Muscle of leg (tissue), 16 donors: ENCODE measurements at places on chromosomes 12 and 14.

GRCh38 chr12:112464605-112465004 is 45.9 kb downstream of the PTPN11 start:
- no peak for DNase-seq

GRCh38 chr14:67228325-67228984 is 12.8 kb upstream of the PALS1 start:
- DNase-seq: no peak

DNA sequence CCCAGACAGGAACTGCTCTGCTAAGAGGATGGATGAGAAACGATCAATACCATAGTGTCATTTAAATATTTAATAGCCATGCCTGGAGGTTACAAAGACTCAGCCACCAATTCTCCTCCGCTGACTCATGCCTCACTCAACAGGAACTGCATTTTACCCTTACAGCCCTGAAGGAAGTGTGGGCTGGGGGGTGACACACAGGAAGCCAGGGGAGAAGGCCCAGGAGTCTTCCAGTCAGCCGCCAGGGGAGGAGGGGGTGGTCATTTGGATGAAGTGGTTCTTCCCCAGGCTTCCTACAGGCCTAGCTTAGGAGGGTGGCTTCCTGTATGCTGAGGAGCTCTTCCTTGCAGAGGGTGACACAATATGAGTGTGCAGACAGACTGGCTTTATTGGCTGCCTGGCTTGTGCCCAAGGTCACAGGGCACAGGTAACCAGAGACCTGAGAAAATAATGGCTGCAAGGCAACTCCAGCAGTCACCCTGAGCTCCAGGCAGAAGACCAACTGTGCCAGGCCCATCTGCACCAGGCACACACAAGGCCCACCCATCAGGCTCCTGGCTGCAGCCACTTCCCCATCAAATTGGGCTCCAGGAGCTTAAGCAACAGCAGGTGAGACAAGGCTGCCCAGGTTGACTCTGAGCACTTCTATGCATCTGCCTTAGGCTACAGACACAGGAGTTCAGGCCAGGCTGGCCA is 30.6 kb upstream of the RPLP0 start:
- peak; percentile 58 for DNase-seq

- peak; percentile 56 for DNase-seq
These were observed at the start of gene ARHGDIB for GRCh38 chr12:14961466-14962152. ARHGDIB (minus strand) TSS chr12:14961601; CDS start chr12:14950712, 10,889 bp downstream.

DNA sequence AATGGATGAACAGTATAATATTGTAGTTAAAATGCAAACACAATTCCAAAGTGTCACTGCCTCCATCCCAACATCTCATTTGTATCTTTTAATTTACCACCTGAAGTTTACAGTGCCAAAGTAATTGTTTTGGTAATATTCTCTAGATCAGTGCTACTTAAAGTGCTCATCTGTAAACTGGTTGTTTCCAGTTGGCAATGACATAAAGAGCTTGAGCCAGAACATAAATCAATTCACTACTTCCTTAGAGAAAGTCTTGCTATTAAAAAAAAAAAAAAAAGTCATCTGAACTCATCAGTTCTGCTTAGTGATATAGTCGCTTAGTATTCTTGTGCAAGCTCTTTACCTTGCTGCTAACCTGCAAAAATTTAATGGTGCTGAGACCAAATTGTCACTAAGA is 16.4 kb downstream of the PLCZ1 start:
- DNase-seq: peak; percentile 4

- no peak for DNase-seq
These were observed 66.2 kb downstream of the EID3 start for GRCh38 chr12:104369708-104370107.

- no peak for DNase-seq
These were observed 218.3 kb upstream of the DAAM1 start for GRCh38 chr14:58969951-58970751.

DNA sequence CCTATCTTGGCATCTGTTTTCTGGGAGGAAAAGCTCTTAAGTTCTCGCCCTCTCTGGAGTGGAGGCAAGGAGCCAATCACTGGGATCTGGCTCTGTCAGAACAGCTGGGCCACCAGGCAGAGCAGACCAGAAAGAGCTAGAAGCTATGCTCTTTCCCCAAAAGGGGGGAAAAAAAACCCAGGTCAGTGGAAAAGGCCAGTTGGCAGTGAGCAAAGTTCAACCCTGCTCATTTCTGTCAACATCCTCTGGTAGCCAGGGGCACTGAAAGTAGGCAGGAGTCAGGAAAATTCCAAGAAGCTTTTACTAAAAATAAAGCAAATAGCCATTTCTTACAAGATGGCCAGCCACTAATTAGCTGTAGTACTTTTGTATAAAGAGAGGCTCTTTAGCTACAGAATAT is 36.6 kb upstream of the PAX9 start:
- no peak for DNase-seq

DNA sequence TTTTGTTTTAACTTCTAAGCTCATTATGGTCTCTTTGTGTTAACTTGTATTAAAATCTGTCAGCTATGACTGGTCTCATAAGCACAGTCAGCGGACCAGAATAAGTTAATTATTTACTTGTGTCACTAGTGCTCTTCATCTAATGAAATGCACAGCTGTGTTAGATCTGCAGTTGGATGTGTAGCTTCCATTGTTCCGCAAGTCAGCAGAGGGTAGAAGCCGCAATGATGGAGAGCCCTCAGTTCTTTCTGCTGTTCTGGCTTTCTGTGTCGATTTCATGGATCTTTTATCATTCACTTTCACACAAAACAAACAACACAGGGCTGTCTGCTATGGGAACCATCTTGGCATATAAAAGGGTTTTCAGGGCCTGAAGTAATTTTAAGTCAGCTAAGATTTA is 89.3 kb upstream of the RFX4 start:
- DNase-seq: peak; percentile 63

DNA sequence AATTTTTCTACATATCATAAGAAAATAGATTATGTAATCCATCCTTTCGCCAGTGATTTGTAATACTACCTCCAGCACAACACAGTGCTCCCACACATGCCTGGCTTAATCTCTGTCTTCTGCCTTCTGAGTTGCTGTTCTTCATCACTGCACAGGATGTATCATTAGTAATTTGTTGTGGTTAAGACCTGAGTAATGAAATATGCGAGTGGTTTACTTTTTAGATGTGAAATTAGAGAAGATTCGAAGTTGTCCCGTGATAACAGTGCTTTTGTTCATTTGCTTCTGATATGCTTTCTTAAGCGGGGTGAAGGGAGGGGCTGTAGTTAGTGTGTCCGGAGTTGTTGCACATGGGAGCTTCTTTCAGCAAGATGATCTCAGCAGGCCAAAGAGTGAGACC is 18.1 kb downstream of the KRT85 start:
- no peak for DNase-seq

GRCh38 chr14:101862177-101862576 is 100.7 kb downstream of the PPP2R5C start:
- DNase-seq: peak; percentile 45

GRCh38 chr14:22276913-22277816 is 311.9 kb downstream of the DAD1 start:
- peak; percentile 54 for DNase-seq

DNA sequence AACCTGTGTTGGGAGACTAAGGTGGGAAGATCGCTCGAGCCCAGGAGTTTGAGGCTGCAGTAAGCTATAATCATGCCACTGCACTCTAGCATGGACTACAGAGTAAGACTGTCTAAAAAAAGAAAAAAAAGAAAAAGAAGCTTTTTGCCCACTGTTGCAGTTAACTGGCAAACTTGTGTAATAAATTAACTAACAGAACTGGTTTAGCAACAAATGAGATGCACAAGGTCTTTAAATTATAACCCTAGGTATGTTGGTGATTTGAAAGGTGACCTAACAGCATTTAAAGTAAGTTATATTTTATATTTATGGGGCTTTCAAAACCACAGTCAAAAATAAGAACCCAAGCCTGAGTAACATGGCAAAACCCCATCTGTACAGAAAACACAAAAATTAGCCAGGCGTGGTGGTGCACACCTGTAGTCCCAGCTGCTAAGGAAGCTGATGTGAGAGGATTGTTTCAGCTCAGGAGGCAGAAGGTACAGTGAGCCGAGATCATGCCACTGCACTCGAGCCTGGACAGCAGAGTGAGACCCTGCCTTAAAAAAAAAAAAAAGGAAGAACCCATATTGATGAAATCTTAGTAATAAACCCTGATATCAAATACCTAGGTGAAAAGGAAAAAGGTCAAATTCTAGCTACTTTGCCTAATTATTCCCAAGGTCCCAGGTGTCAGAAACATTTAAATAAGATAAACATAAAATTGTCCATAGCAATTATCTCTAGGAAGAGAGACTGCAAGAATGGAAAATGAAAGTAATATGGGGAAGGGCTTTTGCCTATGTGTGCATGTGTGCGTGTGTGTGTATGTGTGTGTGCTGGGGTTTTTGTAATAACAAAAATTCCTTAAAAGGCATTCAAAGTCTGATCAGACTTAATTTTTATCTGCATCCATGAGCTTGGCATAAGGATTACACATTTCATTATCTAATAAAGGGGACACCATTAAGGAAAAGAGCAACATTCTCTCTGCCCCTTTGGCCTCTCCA is 15.4 kb downstream of the SYNE2 start:
- peak; percentile 46 for DNase-seq

DNA sequence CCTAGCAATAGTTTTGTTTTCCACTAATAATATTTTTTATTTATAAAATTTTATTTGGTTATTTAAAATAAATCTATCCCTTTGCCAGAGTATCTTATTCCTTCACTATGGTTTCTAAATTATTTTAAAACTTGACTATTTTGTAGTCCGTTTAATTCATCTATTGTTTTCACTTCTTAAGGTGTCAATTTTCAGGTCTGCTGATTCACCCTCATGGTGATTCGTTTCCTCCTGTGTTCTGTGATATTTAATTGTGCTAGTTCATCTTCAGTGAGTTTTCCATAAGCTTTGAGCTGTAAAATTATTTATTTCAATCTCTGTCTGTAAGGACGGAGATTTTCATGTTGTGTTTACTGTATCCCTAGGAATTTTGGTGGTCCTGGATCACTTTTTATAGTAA is 70.6 kb downstream of the SNAPC1 start:
- no peak for DNase-seq
